SJSA1 (cell line): ENCODE measurements at places on chromosomes 3 and 15.

DNA sequence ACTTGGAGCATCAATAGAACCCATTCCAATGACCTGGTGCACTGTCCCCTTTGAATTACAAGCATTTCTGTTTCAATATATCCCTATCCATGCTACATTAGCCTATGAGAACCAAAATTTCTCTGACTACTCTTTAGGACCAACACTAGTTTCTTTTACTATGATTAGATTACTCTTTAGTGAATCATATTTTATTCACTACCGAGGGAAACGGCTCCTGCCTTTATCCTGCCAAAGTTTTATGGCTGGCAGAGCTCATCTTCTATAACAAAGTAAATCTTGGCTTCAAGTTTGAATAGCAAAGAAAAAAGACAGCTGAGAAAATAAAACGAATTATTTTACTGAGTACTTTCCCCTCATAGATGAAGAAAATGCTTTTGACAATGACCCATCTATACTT is 120.9 kb downstream of the SLC9A9 start:
- no peak for DNase-seq

GRCh38 chr3:37453393-37454389 is 279.3 kb upstream of the LRRFIP2 start:
- DNase-seq: no peak

GRCh38 chr3:80618295-80619256 is 850.8 kb upstream of the ROBO1 start:
- no peak for DNase-seq

DNA sequence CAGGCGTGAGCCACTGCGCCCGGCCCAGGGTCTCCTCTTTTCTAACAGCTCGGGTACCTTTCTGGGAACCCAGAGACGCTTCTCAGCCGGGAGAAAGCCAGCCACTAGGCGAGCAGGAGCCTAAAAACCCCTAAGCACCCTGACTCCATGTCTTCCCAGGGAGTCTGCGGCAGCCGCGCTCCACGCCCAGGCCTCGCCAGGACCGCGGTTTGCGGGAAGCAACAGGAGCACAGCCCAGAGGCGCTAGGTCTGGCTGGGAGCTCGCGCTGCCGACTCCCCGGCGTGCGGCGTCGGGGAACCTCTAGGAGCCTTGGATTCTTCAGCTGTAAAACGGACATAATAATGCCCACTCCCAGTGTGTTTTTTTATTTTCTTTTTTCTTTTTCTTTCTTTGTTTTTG is 1.0 kb upstream of the LAMP3 start:
- DNase-seq: no peak

DNA sequence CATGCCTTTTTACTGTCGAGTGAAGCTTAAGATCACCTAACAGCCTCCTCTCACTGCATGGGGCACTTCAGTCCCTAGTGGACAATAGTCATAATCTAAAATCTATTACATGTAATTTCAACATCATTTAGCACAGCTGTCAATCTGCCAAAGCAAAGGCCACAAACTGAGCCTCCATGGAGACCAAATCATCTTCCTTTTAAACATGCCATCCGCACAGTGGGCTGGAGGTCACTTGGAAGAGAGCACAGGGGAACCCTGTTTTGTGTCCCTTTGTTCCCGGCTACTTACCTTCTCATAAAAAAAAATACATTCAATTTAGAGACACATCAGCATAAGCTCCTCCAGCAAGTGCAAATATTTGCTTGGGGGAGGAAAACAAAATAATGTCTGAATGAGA is 167.3 kb downstream of the SQOR start:
- DNase-seq: no peak

DNA sequence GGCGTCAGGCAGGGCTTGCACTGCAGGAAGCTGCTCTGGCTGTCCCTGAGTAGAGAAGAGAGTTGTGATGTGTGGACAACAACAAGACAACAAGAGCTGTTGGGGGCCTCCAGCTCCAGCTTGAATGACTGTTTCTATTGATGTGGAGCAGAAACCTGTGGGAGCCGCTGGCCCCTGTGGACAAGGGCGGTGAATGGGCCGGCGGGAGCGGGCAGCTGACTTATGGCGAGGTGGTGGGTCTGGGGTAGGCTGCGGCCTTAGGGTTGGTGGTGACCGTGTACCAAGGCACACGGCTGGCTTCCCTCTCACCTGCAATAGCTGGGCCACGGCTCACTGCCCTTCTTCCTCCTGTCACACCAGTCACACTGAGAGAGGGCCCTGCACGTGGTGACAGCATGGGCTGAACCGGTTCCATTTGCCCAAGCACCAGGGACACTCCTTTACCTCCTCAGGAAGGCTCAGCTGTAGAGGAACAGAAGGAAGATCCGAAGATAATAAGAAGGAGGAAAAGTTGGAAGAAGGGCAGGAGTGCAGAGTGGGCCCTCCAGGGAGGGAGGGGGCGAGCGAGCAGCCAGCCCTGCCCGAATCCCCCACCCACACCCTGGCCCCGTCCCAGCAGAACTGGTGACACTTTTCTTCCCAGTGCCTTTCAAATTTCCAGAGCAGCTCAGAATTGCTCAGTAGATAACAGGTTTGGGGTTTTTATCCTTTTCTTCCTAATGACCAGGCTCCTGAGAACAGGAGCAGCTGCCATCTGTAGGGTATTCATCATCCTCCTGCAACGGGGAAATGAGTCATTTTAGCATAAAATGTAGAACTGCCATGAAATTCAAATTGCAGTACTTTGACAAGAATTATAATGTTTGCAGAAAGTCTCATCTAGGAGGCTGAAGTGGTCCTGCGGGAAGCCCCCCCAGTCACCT is 136.9 kb downstream of the TJP1 start:
- no peak for DNase-seq

DNA sequence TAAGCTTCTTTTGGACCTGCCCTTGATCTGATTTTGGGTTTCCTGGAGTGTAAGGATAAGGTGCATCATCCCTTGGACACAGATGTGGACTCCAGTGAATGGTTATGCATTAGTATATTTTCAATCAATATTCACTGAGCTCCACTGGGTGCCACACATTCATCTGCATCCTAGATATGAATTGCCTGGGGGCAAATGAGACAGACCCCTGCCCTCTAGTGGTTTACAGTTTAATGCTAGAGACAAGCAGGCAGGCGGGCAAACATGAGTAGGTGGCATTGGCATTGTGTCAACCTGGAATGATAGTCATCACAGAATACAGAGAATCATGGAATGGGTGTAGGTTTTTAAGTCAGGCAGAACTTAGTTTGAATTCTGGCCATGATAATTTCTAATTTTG is 252.5 kb upstream of the SOX14 start:
- no peak for DNase-seq

DNA sequence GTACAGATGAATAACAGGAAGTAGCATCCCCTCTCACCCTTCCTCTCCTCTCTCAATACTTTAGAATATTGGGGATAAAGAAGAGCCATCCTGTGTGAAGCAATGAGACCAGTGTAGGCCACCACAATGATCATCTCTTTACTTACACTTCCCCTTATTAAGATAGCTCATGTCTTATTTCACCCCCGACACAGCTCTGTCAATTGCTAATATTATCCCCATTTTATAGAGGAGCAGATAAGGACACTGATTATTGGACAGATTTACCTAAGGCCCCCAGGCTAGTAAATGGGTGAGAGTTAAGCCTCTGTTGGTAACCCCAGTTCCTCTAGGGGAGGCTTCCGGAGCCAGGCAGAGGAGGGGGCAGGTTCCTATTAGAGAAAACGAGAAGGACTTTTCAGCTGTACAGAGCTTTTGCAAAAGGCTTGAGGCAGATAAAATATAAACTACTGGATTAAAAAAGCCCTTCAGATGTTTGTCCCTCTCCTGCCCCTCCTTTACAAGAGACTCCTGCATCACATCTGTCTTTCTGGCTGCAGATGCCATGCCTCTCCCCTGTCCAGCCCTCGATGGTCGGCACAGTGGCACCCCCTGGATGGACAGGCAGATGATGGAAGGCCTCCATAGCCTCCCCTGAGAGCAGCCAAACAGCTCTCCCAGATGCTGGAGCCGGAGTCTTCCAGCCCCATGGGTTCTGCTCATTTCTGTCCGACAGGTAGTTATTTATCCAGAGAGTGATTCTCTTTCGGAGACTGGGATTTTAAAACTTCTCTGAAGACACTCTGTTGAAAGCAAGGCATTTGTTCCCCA is 49.4 kb upstream of the LCTL start:
- DNase-seq: no peak

DNA sequence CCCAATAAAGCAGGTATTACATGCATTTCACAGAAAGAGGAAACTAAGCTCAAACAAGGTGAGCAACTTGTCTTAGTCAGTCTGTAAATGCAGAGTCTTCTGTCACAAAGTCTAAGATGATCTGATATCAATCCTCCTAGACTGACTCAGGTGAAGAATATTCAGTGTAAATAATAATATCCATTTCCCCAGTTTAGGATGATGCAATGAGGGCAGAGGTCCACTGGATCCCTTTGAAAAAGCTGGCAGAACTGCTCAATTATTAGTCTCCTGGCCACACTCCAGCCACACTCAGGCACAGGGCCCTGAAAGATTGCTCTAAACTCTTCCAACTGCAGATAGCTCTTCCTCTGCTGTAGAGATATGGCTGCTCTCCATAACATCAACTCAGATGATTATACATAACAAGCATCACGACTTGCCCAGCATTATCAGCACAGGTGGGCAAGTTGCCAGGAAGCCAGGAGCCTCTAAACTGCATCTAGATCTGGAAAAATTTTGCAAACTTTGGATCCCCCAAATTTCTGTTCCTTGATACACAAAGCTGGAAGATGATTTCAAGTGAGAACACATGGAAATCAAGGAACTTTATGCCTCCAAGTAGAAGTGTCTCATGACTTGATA is 129.8 kb upstream of the CPNE4 start:
- DNase-seq: no peak

- DNase-seq: no peak
Observed at GRCh38 chr3:1499694-1500093, 406.9 kb downstream of the CNTN6 start.

GRCh38 chr3:142275856-142276255 is 50.5 kb upstream of the GK5 start:
- DNase-seq: no peak

- no peak for DNase-seq
Observed at GRCh38 chr3:197749315-197749600, 425 bp upstream of the FYTTD1 start.

DNA sequence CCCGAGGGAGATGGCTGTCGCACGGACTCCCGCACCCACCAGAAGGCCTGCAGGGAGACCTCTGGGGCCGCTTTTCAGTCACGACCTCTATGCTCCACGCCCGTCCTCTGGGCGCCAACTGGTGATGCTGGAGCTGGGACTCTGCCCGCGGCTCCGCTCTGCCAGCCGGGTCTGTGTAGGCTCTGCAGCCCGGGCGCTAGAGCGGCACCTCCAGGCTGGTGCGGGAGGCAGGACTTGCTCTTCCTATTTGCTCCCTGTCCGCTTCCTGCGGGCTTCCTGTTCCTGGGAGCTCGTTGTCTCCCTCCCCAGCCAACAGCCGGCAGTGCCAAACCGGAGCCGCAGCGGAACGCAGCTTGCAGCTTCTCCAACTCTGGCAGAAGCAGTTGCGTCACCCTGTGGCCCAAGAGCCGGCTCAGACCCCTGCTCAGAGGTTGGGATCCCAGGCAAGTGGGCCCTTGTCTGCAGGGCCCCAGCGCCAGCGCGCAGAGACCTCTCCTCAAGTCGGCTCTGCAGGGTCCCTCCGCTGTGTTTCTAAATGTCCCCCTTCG is 285.9 kb downstream of the XXYLT1 start:
- DNase-seq: no peak

DNA sequence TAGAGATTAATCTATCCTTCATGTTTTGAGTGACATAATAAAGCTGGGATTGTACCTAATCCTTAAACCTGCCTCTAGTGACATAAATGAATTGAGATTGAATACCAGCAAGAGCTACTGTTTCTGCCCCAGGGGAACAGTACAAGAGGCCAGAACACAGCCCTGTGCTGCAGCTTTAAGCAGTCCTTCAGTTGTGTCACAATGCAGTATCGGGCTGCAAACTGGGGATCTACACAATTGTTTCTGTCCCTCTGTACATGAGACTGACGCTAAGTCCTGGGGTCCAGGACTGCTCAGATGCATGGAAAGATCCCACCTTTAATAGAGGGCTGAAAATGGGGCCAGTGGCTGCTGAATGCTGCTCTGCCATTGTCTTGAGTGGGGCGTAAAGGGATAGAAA is 87.5 kb downstream of the MINAR1 start:
- no peak for DNase-seq

- no peak for DNase-seq
Observed at GRCh38 chr3:62919784-62920465, 44.7 kb upstream of the CADPS start.

GRCh38 chr3:122676759-122677158 is 3.9 kb upstream of the PARP14 start:
- DNase-seq: no peak

- DNase-seq: no peak
Observed at GRCh38 chr3:16900779-16901440, 16.2 kb downstream of the PLCL2 start.

GRCh38 chr3:8853081-8853480 is 83.7 kb upstream of the OXTR start:
- no peak for DNase-seq

DNA sequence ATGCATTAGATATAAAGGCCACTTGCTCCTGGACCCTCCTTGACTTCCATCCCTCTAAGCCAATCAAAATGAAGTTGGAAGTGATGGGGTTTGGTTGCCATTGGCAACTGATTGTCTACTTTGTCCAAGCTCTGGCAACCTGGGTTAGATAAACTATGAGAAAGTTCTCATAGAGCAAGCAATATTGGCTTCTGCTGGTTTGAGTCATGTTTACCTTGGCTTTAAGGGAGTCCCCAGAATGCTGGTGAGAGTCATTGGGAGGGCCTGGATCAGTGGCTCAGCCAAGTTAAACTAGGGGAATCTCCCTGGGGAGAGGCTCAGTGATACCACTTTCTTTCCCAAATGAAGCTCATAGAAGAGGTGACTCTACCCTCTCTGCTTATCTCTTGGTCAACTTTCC is 176.3 kb upstream of the ROPN1 start:
- DNase-seq: no peak
